ENCODE measurements at places on chromosomes 2 and 18. TPM values are rescaled to one million over a fixed set of nuclear protein-coding genes. Genes with fewer than 3 reads are reported as not detected.

TMEM17 gene
- total RNA-seq, result 1.7 TPM

C18orf32 gene
- 21.0 TPM for total RNA-seq

IGFBP2 gene
- total RNA-seq, result 848 TPM

ITGB6 gene
- not detected for total RNA-seq

HJURP gene
- 84.5 TPM for total RNA-seq

FAM98A gene
- total RNA-seq, result 27.7 TPM

PLEKHH2 gene
- 2.1 TPM for total RNA-seq

C2orf15 gene
- 5.7 TPM for total RNA-seq

SCG2 gene
- 3.4 TPM for total RNA-seq

SALL3 gene
- total RNA-seq, result 60.0 TPM

B3GNT7 gene
- total RNA-seq, result 52.9 TPM

CRYGC gene
- not detected for total RNA-seq

DPP4 gene
- total RNA-seq, result 4.3 TPM

GPBAR1 gene
- total RNA-seq, result not detected

RAD51AP2 gene
- total RNA-seq, result 0.10 TPM

FTCDNL1 gene
- 0.59 TPM for total RNA-seq

MYO7B gene
- total RNA-seq, result not detected

TSHZ1 gene
- 8.2 TPM for total RNA-seq

CREG2 gene
- total RNA-seq, result 0.03 TPM

Data from H7 (cell line).